ENCODE measurements at places on chromosomes 2 and 18. TPM values are rescaled to one million over a fixed set of nuclear protein-coding genes. Genes with fewer than 3 reads are reported as not detected.

- DNase-seq: no peak
Measured at GRCh38 chr18:77103187-77103850, 29.3 kb downstream of the MBP start.

Gene CHN1
- total RNA-seq: 0.41 TPM

GRCh38 chr18:12855916-12856315 is 28.1 kb downstream of the PTPN2 start:
- no peak for DNase-seq

Gene MREG
- 43.8 TPM for total RNA-seq

- no peak for DNase-seq
Measured at GRCh38 chr2:218717262-218717661, 6.6 kb downstream of the TTLL4 start.

DNA sequence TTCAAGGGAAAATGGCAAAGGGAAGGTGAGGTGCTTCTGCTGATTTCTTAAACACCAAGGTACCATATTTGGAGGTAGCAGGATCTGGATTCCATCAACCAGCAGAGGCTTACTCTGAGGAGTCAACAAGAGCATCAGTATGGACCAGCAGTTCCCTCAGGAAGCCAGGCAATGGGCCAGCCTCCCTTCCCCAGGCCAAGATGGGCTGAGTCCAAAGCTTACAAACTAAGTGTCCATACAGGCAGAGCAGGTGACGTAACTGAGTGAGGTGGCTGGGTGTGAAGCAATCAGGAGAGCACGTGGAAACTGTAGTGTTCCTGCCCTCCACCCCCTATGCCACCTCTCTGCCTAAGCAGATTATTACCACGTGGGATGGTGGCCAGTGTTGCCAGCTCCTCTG is 134.2 kb upstream of the HNRNPA3 start:
- no peak for DNase-seq

Gene ALPG
- 2.5 TPM for total RNA-seq

DNA sequence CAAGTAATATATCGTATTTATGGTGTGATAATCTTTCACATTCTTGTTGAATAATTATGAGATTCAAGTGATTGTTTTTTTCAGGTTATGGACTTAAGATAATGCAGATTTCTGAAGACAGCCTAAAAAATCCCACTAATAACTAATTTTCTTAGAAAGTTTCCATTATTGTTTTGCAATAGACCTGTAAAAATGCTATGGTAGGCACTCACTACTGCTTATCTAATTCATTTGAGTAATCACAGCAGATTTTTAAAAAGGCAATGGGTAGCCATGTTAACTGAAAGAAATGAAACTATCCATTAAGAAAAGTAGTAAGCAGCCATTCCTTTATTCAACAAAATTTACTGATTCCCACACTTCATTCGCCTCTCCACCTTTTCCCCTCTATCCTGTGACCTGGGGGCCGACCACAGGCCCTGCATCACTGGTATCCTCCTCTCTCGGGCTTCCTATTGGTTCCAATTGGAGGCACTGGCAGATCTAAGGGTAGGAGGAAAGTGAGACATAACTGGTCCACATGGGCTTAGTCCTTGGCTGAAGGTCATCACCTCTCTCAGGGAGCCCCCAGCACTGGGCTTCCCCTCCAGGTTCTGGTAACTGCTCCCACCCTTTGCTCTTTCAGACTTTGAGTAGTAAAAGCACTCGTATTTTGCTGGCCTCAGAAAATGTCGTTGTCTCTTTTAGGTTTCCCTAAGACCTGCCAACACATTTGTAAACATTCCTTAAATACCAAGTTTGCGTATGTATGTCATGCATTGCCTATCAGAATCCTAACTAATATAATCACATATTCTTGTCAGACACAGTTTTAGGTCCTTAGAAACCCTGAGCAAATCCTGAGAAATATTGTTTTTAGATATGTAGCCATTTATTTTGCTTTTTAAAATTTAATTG is 18.5 kb downstream of the RBMS1 start:
- no peak for DNase-seq

DNA sequence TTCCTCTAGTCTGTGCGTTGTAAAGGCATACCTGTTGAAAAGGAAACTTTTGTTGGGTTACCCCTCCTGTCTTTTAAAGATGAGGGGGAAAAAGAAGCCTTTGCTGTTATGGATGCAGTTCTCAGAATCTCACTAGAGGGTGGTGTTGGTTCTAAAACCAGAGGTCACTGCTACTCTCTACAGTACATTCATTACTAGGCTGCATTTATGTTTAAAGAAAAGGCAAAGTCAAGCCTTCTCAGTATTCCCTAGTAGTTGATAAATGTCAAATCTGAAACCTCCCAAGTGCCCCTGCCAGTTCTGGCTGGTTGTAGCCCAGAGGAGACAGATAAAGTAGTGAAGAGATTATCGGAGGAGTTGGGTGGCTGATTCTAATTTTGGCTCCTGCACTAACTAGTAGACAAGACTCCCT is 1.4 kb upstream of the PLCL1 start:
- peak; percentile 59 for DNase-seq

Gene DNER
- not detected for total RNA-seq

DNA sequence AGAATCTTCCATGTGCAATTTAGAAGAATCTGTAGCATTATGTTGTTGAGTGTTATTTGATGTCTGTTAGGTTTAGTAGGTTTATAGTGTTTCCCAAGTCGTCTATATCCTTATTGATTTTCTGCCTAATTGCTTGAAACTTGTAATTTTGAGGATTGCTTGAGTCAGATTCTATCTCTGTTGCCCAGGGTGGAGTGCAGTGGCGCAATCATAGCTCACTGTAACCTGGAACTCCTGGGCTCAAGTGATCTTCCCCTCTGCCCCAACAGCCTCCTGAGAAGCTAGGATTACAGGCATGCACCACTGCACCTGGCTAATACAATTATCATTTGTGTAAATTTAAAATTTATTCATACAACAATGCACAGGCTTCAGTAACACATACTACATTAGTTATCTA is 3.1 kb upstream of the TCF23 start:
- DNase-seq: no peak
